ENCODE measurements at places on chromosomes 5 and 9.

DNA sequence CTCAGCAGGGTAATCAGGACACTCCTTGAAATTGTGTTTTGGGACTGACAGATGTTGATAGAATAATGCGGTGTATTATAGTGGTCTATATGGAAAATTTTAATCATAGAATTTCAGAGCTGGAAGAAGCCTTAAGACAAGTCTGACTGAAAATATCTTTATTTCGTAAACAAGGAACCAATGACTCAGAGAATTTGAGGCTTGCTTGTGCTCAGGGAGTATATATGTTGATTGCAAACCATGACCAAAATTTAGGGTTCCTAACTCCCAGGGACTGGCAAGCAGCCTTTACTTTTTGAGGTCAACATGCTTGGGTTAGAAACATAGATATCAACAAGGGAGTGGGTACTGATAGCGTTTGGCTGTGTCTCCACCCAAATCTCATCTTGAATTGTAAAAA lies 287.2 kb downstream of the CD180 start:
- DNase-seq, result no peak

- DNase-seq, result no peak
Measured at GRCh38 chr5:109141222-109142200, 268.3 kb downstream of the PJA2 start.

GRCh38 chr5:140576776-140577201 lies 12.2 kb downstream of the SLC35A4 start:
- no peak for DNase-seq

DNA sequence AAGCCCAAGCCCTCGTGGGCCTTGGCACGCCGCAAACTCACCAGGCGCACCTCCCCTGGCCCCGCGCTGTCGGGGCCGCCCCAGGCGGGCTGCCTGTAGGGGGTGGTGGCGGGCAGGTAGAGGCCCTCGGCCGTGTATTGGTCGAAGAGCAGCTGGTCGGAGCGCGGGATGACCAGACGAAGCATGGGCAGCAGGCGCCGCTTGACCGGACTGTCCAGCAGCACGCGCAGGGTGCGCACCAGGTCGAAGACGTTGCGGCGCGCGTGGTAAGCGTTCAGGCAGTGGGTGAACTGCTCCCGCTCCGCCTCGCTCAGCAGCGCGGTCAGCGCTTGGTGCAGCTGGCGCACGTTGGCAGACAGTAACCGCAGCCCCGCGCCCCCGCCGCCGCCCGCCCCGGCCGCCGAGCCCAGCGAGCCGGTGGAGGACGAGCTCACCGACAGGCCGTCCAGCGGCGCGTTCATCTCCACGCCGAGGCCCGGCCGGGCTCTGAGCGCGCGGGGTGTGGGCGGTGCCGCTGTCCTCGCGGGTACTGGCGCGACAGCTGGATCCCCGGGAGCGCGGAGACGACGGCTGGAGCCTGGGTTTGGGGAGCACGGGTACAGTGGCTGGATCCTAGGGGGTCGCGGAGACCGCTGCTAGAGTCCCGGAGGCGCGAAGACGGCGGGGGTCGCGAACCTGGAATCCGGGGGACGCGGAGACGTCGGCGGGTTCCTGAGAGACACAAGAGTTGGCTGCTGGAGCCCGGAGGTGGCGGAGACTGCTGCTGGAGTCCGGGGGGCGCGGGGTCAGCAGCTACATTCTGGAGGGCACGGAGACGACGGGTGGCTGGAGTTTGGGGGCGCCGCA lies 709 bp downstream of the WHRN start:
- no peak for DNase-seq

DNA sequence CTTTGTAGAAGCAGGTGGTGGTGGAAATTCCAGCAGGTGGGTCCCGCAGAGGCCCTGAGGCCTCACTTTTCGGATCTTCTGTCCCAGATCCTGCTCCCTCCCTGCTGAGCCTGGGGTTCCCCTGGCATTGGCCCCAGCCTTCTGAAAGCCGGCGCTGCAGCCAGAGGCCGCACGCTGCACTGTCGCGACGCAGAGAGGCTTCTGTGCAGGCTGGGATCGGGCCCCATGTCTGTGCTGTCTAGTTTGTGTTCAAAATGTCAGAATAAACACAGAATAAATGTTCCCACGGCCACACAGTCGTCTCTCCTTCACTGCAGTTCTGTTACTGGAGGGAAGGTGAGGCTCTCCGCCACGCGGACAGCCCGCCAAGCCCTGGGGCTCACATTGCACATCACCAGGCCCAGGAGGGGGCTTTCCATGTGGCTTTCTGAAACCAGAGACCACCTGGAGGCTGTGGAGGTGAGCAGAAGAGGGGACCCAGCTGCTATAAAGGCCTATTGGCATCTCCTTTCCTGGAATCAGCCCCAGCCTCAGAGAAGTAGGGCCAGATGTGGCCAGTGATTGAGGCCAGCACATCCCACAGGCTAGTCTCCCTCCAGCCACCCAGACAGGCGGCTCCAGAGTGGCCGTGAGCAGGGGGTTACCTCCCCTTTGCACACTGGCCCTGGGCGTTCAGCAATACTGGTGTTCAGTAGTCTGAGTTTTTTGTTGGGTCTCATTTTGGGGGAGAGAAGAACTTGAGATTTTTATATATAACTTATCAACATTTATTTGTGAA lies 46.5 kb downstream of the USP20 start:
- DNase-seq, result no peak

DNA sequence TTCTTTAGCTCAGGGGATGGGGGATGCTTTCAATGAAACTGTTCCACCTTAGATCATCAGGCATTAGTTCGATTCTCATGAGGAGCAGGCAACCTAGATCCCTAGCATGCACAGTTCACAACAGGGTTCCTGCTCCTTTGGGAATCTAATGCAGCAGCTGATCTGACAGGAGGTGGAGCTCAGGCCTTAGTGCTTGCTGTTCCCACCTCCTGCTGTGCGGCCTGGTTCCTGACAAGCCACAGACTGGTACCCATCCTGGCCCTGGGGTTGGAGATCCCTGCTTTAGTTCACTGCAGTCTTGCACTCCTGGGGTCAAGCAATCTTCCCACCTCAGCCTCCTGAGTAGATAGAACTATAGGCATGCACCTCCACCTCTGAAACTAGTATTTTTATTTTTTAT lies 1369.8 kb upstream of the NUDT12 start:
- DNase-seq, result no peak

DNA sequence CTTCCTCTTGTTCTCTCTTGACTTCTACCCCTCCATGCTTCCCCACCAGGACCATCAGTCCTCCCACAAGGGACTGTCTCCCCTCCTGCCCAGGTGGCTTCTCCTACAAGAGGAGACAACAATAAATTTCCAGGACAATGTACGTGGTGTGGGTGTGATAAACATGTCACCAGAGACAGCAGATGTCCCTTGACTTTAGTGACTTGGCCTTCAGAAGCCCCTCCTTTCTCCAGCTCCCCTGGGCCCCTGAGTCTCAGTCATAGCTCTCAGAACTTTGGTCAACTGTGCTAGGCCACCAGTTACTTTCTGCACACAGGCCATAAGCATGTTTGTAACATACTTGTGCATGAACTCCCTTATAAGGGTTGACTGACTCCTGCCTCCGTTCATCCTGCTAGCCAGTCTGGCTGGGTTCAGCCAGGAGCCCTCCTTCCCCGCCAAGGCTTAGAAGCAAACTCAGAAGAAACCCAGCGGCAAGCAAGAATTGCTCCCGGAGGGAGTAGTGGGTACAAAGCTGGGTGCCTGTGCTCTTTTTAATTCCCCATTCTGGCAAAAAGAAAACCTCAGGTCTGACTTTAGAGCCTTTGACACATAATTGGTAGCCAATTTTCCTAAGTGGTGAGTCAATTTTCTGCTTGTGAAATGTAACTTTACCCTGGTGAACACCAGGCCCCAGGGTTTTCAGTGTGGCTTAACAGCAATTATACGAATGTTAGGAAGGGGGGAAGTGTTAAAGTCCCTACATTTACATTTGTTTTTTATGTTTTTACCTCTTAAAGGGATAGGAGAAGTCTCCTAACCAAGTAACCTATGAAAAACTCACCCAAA lies 49.2 kb downstream of the EBF1 start:
- DNase-seq, result peak; percentile 80

- no peak for DNase-seq
Measured at GRCh38 chr9:121808781-121809180, 157.3 kb downstream of the DAB2IP start.

DNA sequence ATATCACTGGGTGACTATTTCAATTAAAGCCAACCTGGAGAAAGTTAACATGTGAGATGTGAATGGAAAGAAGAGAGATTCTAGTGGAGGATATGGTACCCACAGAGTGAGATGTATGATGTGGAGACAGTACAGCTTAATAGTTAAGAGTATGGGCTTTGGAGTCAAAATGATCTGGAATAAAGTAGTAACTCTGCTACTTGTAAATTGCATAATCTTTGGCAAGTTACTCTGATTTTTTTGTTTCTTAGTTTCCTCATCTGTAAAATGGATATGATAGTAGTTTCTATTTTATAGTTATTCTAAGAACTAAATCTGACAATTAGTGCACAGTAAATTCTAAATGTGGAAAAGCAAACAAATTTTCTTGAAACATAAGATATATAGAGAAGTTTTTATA lies 79.2 kb downstream of the ISOC1 start:
- no peak for DNase-seq

GRCh38 chr9:101172616-101173015 lies 144.1 kb downstream of the PLPPR1 start:
- DNase-seq, result no peak

DNA sequence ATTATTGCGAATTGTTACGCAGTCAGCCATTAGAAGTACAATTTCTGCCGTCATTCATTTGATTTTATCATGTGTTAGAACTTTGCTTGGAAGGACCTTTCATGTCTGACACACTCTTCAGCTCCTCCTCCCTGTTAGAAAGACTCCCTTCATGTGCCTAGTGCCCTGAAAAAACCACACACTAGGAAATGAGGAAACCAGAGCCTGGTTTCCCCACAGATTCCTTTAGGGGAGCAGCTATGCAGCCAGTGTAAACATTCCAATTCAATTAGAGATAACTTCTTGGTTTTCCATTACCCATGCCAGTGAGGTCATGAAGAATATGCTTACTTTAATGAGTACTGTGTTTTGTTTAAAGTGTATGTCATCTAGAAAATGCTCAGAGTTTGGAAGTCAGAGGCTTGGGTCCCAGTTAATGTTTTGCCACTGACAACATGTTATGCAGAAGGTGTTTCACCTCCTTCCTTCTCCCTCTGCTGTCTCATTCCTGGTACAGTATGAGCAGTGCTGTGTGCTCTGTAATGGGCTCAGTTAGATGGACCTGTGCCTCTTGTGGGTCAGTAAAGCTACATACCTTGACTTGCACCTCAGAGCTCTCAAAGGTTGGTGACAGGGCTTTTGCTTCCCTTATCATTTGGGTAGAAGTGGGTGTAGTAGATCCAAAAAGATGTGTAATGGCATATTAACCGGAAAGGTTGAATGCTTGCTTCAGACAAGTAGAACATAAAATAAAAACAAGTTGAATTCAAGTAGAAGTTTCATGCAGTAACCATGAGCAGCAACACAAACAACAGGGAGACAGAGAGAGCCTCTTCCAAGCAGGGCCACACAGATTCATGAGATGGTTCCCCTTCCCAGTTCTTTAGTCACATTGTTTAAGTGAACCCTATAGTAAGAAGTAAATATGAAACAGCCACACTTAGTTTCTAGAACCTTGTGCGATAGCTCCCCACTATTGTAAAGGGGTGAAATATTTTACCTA lies 52.6 kb upstream of the TNFAIP8 start:
- DNase-seq, result no peak

DNA sequence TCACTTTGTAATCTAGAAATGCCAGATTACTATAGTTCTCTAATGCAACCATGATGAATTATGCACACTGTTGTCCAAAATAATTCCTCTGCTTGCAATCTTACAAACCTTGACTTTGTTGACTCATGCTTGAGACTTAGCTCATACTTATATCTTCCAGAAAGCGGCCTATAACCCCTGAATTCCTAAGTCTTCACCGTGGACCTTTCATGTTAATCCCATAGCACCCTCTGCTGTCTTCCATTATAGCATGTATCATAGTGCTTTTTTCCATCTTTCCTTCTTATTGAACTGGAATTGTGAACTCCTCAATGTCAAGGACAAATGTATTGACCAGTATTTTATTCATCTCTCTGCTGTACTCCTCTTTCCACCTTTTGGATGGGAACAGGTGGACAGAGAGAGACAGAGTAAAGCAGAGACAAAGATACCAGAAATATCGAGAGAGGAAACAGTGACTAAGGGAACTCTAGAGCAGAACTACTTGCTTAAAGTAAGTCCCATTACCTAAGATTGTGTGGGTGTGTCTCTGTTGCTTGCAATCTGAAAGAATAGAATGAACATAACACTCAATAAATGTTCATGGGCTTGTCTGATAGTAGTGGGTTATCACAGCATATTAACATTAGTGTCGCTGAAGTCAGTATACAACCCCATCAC lies 110.0 kb downstream of the LURAP1L start:
- DNase-seq, result no peak

DNA sequence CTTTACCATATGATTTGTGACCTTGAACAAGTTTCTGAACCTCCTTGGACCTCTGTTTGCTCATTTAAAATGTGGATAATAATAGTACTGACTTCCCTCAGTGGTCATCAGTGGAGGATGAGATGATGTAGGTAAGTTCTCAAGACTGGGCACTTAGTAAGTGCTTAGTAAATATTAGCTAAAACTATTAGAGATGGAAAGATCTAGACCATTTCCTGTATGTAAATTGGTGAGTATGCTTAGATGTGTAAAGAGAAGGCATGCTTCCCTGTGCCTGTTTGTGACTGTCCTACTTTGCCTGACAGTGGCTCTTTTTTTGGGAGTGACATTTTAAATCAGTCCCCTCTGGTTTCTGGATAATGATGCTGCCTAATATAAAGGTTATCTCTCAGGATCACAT lies 288.1 kb downstream of the GABRB2 start:
- DNase-seq, result no peak

DNA sequence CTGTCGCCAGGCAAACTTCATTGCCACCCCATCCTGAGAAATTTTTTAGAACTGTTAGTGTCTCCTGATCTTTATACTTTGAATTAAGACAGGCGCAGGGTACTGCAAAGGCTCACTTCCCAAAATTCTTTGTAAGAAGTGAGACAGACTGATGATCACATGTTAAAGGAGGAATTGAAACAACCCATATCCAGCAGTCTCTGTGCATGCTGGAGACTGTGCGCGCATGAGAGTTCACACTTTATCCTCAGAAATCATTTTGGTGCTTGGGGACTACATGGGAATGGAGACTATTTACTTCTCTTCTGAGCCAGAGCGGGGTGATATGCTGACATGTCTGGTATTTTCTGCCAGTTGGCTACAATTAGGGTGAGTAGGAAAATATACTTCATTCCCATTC lies 91.2 kb downstream of the ZNF474 start:
- no peak for DNase-seq

DNA sequence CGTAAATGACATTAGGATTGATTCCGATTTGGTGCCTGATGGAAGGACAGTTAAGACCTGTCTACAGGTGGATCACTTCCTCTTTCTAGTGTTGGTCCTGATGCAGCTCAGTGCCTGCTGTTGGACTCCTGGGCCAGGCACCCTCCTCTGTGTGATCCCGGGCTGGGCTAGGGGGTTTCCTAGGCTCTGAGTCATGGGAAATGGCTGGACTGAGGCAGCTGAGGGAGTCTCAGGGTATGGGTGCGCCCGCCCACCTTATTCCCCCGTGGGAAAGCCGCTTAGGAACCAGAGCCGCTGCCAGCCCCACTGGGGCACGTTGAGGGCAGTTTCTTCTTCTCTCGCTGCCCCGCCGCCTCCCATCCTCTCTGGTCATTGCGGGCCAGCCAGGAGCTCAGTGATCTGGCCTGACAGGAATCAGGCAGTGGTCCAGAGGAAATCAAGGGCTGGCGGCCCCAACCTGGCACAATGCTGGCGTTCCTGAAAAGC lies 12.9 kb downstream of the TCF7 start:
- no peak for DNase-seq

Measured in NAMALWA (cell line).